ENCODE measurements at places on chromosomes 13 and 19.

DNA sequence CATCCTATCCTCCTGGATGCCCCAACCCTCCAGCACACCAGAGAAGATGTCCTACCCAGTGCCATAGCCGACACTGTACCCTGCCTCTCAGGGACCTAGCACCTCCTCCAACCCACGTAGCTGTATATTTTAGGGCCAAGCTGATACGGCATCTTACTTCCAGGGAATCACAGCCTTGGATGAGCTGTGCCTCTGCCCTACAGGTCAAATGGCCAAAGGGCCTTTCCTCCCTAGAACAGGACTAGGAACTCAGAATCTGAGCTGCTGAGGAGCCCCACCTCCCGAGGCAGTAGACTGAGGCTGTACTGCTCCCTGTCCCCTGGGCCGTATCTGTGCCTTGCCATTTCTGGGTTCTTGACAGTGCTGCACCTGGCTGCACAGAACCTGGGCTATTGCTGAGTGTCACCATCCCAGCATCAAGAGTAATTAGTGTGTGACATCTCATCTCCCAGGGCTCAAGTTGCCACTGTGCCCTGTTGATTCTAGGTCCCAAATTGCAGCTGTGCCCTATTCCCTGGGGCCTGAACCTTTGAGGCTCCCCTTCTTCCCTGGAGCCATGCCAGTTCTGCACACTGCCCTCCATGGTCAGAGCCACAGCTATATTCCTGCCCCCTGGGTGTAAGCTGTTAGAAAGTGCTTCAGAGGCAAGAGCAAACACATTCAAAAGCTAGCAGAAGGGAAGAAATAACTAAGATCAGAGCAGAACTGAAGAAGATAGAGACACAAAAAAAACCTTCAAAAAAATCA, 41.0 kb downstream of the VWA8 start:
- no peak for DNase-seq

DNA sequence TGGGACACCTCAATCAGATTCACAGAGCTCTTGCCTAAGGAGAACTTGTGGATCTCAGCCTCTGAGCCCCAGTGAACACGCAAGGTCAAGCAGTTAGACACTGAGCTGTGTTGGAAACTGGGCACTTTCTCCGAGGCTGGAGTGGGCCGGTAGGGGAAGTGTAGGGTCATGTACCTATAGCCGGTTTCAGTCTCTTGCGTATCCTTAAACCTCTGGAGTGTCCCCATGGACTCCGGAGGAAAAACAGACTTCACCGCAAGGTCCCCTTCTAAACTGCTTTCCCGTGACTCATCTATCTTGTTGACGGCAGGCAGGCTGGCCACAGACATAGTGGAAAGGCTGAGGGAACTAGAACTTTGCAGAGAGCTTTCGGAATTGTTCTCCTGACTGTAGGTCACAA, 11.3 kb downstream of the IQCN start:
- DNase-seq = no peak

- no peak for DNase-seq
Observed at GRCh38 chr13:111941845-111942447, 125.0 kb upstream of the SOX1 start.

- DNase-seq = no peak
Observed at GRCh38 chr19:14611051-14611450, 28.2 kb downstream of the CLEC17A start.

- no peak for DNase-seq
Observed at GRCh38 chr19:36256853-36257519, 42.1 kb downstream of the ZNF146 start.

DNA sequence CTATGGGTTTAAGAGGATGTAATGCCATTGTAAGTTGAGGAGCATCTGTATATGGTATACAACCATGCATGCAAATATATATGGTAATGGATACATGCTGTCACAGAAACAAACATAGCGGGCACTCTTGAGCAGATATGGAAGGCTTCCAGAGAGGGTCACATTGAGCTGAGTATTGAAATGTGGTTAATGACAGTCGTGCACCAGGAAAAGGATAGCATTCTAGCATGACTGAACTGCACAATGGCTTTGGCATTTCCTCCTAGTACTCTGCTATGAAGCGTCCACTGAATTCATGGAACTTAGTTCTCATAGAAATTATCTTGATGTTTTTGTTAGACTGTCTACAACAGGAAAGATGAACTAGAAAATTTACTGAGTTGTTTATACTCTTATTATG, 25.2 kb downstream of the DGKH start:
- no peak for DNase-seq

DNA sequence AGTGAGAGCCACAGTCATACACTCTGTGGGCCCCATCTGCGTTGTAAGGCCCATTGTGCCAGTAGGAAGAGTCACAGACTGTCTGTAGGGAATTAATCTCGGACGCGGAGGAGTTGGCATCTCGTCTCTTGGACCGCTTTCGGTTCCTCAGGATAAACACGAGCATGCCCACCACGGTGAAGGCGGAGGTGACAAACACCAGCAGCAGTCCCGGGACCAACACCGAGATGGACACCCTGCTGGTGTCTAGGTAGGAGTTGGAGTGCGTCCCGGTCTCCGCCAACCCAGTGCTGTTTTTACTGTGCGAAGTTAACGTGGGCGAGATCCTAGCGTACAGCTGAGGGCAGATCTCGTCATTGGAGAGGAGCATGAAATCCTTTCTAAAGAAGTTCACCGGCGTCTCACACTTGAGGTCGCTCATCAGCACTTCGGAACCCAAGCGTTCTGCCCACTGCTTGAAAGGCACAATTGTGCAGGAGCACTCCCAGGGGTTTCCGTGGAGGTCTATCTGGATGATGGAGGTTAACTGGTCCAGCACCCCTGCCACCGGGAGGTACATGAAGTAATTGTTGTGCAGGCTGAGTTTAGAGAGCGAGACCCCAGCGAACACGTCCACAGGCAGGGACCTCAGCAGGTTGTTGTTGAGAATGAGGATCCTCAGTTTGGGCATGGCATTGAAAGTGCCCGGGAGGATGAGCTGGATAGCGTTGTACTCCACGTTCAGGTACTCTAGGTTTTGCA, 2.7 kb downstream of the SLITRK1 start:
- DNase-seq = no peak

DNA sequence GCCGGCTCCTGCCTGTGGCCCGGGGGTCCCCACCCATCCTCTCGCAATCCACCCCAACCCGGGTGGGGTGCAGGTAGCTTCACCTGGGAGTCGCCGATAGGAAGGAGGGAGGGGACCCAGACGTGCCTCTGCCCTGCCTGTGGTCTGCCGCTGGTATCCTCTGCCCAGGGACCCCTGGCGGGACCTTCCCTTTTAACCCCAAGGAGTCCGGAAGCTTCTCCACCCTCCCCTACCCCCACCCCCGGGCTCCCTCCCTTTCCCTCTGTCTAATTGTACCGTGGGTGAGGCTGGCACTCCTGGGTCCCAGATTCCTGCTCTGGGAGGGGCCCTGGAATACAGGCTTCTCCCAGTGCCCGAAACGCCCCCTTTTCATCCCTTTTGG, at the start of gene KLK10:
KLK10 (minus strand) TSS at position 166 of the 382 bp plus-strand sequence. CDS start 579 bp downstream, outside the sequence.
- no peak for DNase-seq

DNA sequence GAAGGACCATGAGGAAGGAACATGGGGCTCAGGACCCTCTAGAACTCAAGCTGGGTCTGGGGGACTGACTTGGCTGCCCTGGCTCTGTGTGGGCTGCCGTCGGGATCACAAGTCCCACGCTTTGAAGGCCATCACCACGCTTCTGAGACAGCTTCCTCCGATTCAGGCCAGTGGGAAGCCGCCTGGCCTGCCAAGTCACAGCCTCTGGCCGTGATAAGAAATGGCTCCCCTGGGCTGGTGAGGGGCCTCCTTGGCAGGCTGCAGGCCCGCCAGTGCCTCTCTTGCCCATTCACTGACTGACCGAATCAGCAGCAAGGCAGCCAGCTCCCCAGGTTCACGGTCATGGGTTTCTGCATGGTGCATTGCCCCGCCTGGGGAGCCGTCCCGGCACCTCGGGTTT, 48.8 kb downstream of the COMP start:
- no peak for DNase-seq
